ENCODE measurements at places on chromosomes 1 and 21. TPM values are rescaled to one million over a fixed set of nuclear protein-coding genes. Genes with fewer than 3 reads are reported as not detected.

DNA sequence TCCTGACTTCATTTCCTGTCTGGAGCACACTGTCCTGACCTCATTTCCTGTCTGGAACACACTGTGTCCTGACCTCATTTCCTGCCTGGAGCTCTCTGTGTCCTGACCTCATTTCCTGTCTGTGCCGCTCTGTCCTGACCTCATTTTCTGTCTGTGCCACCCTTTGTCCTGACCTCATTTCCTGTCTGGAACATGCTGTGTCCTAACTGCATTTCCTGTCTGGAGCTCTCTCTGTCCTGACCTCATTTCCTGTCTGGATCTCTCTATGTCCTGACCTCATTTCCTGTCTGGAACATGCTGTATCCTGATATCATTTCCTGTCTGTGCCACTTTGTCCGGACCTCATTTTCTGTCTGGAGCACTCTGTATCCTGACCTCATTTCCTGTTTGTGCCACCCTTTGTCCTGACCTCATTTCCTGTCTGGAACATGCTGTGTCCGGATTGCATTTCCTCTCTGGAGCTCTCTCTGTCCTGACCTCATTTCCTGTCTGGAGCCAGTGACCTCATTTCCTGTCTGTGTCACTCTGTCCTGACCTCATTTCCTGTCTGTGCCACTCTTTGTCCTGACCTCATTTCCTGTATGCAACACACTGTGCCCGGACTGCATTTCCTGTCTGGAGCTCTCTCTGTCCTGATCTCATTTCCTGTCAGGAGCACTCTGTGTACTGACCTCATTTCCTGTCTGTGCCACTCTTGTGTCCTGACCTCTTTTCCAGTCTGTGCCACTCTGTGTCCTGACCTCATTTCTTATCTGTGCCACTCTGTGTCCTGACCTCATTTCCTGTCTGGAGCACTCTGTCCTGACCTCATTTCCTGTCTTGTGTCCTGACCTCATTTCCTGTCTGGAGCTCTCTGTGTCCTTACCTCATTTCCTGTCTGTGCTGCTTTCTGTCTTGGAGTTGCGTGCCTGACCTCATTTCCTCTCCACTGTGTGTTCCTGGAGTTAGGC lies 27.6 kb downstream of the SKI start:
- H3K4me1 ChIP-seq: peaks cover 30% of the 10 kb centered on the region
- no peak overlapping the region for H3K4me3 ChIP-seq
- no peak overlapping the region for H3K27ac ChIP-seq

GRCh38 chr1:19262047-19262446 lies 10.4 kb downstream of the MRTO4 start:
- no peak for DNase-seq
- H3K27me3 ChIP-seq: peaks cover 2% of the 10 kb centered on the region
- H3K4me1 ChIP-seq: no peaks in the 10 kb centered on the region
- no peak overlapping the region for H3K4me3 ChIP-seq

DNA sequence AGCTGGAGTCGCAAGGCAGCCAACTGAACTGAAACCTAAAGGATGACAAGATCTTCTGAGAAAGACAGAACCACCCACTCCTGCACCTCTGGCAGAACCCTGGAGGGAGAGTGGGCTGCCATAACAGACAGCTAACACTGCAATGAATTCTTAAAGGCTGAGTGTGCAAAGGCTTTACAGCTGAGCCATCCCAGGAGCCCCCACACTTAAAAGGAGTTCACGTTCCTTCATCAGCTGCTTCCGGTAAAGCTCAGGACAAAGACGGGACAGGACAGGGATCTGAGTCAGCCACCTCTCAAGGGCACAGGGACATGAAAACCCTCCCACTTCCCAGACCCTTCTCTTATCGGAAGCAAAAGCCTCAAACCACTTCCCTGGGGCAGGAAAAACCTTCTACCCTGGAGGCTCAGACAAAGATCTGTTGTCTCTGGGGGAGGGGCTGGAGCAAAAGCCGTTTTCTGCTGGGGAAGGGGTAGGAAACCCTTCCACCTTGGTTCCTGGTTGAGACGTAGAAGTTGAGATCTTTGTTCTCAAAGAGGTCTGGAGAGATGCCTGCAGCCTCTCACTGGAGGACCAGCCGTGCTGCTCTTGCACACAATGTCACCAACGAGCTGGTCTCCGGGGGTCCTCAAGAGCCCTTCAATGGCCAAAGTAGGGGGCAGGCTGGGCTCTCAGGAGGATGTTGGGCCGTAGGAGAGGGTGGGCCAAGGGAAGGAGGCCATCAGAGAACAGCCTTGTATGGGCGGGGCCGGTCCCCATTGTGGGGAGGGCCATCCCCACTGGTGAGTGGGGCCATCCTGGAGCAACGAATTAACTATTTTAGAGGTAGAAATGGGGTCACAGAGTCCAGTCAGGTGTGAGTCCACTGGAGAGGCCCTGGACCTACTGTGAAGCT lies 452.4 kb downstream of the PTPRU start:
- no peak overlapping the region for H3K4me3 ChIP-seq
- no peaks in the 10 kb centered on the region for H3K4me1 ChIP-seq
- peaks cover 8% of the 10 kb centered on the region for H3K27me3 ChIP-seq
- no peak overlapping the region for H3K27ac ChIP-seq

DNA sequence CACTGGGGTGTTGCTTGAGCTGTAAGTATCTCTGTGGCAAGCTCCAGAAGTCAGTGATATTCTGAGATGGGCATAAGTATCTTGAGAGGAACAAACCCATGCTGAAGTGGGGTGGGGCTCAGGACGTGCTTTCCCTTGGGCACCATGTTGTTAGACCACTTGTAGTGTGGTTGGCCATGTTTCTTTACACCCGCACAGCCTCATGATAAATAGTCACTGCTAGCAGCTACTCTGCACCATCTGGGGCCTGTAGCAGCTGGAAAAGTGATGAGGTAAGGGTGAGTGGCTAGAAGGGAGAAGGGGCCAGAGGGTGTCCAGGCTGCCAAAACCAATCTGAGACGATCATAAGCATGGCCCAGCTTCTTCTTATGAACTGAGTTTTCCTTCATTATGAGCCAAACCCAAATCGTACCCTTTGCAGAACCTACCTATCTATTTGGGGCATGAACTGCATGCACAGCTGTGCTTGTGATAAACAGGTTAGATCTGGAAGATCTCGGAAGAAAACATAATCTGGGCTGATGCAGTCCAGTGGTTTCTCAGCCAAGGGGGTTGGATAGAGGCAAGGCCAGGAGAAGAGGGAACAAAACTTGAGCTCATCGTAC lies 91.9 kb upstream of the IRF2BP2 start:
- peaks cover 5% of the 10 kb centered on the region for H3K27me3 ChIP-seq
- no peak for DNase-seq
- no peak overlapping the region for H3K4me3 ChIP-seq
- no peak overlapping the region for H3K27ac ChIP-seq

GRCh38 chr1:214146523-214146922 lies 134.4 kb upstream of the SMYD2 start:
- no peak overlapping the region for H3K27ac ChIP-seq
- H3K27me3 ChIP-seq: no peaks in the 10 kb centered on the region
- H3K36me3 ChIP-seq: no peaks in the 10 kb centered on the region
- no peak for DNase-seq
- no peaks in the 10 kb centered on the region for H3K4me1 ChIP-seq

DNA sequence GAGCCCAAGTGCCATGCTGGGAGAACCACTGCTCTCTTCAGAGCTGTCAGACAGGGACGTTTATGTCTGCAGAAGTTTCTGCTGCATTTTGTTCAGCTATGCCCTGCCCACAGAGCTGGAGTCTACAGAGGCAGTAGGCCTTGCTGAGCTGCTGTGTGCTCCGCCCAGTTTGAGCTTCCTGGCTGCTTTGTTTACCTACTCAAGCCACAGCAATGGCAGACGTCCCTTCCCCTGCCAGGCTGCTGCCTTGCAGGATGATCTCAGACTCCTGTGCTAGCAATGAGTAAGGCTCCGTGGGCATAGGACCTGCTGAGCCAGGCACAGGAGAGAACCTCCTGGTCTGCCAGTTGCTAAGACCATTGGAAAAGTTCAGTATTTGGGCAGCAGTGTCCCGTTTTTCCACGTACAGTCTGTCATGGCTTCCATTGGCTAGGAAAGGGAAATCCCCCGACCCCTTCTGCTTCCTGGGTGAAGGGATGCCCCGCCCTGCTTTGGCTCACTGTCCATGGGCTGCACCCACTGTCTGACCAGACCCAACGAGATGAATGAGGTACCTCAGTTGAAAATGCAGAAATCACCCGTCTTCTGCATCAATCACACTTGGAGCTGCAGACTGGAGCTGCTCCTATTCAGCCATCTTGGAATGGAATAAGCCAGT lies 31.9 kb downstream of the CYP4B1 start:
- H3K36me3 ChIP-seq: no peaks in the 10 kb centered on the region
- H3K4me3 ChIP-seq: no peak overlapping the region
- H3K4me1 ChIP-seq: no peaks in the 10 kb centered on the region
- no peak for DNase-seq

FAM151A gene
- polyA plus RNA-seq: not detected
